Renal cortex interstitium (tissue), 15 donors: ENCODE measurements at places on chromosomes 6 and 20. TPM values are rescaled to one million over a fixed set of nuclear protein-coding genes. Genes with fewer than 3 reads are reported as not detected.

The ZNF334 gene
- 33.6 TPM for polyA plus RNA-seq

The ADGB gene
- polyA plus RNA-seq, result 0.46 TPM

The PRL gene
- polyA plus RNA-seq, result 0.15 TPM

The CCN6 gene
- polyA plus RNA-seq, result 2.5 TPM

The AIF1 gene
- polyA plus RNA-seq, result 63.3 TPM

The DNAH8 gene
- polyA plus RNA-seq, result 1.1 TPM

The CAP2 gene
- 13.3 TPM for polyA plus RNA-seq
